ENCODE measurements at places on chromosomes 7 and 10.
A peak's percentile ranks its signal among the peaks of the same experiment; 100 is the strongest.

DNA sequence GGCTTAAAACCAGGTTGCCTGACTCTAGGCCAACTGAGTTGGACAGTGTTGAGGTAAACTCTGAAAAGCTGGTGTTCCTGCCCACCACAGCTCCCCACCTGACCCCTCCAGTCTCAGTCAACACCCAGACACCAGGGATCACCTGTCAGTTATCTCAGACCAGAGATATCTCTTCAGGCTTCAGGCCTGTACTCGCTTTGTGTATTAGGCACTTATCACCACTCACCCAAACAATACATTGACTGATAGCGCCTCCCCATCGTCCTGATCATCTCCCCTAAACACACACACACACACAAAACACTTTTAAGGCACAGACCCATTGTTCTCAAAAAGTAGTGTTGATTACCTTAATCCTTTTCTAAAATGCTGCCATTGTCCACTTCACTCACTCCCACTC is 111.5 kb downstream of the PLCE1 start:
- no peak for DNase-seq

DNA sequence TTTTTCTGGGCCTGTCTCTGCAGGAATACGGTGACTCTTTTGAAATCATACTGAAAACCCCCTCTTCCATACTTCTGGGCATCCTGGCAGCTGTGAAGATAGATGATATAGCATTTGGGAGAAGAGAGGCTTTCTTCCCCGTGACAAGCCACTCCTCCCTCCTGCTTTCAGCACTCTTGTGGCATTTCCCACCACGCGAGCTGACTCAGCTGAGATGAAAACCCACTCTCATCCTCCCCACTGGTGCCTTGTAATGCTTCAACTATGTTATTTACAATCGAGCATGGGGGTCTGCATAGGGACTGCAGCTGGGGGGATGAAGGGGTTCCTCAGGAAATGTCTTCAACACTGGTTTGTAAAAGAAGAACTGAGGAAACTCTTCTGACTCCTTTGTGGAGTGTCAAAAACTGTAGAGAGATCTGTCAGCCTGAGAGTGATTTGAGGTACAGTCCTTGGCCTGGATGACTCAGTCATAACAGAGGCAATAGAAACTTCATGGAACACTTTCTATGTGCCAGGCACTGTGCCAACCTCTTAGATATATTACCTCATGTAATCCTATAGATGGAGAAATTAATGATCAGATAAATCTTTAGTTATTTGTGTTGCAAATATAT is 1.7 kb upstream of the TBATA start:
- DNase-seq, result peak; percentile 56

GRCh38 chr10:117217196-117217761 is 20.0 kb downstream of the KCNK18 start:
- no peak for DNase-seq

GRCh38 chr10:13068071-13068470 is 31.9 kb upstream of the OPTN start:
- no peak for DNase-seq

DNA sequence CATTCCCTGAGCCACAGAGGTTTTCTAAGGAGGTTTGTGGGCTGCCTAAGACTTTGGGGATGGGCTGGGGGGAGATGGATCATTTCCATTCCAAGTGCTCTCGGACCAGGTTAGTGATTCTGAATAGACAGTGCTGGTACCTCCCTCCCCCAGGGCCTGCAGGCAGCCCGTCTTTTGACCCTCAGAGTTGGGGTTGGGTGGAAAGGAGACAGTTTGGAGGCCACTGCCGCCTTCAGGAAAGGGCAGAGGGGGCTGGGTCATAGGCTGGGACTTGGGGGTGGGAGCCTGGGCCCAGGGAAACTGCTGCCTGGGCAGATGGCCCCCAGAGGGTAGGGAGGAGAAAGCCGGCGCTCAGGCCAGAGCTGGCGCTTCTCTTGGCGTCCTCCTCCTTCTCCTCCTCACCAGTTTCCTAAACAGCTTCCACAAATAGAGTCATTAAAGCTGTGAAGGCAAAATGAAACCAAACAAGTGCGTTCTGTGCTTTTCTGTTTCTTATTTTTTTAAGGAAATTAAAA is 4.4 kb downstream of the UNC5B start:
- DNase-seq, result peak; percentile 29

- no peak for DNase-seq
Measured at GRCh38 chr10:22722626-22723169, 8.3 kb upstream of the PIP4K2A start.

- DNase-seq, result peak; percentile 89
Measured at GRCh38 chr10:93030409-93030808, 30.2 kb upstream of the CYP26C1 start.

DNA sequence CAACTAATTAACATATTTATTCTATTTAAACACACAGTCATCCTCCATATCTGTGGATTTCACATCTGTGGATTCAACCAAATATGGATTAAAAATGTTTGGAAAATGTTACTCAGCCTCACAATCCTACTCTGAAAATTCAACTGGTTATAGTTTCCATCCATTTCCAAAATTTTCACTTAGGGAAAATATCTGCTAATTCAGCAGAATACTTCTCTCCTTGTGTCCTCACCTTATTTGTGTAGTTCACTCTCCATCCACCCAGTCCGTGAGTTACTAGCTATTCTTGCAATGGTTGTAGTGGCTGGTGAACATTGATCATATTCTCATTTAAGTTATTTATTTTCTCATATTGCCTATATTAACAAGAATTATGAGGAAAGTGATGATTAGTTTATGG is 77.6 kb upstream of the PRKCQ start:
- no peak for DNase-seq

DNA sequence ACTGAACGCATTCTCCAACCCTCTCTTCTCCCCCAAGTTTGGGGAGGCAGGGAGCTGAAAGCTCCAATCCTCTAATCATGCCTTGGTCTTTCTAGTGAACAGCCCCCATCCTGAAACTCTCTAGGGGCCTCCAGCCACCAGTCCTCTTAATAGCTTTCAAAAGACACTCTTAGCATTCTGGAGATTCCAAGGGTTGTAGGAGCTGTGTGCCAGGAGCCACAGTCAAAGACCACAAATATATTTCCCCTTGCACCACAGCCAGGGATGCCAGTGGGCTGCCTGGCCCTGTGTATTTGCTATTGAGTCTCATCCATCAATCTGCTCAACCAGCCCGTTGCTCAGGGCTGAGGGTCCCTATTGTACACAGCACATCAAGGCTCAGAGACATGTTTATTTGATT is 18.5 kb upstream of the MLXIPL start:
- DNase-seq, result no peak

All from iris pigment epithelial cell (primary cell).